ENCODE measurements at places on chromosomes 13 and 19.

GRCh38 chr19:1017906-1018305 lies 3.0 kb downstream of the TMEM259 start:
- no peak for DNase-seq

DNA sequence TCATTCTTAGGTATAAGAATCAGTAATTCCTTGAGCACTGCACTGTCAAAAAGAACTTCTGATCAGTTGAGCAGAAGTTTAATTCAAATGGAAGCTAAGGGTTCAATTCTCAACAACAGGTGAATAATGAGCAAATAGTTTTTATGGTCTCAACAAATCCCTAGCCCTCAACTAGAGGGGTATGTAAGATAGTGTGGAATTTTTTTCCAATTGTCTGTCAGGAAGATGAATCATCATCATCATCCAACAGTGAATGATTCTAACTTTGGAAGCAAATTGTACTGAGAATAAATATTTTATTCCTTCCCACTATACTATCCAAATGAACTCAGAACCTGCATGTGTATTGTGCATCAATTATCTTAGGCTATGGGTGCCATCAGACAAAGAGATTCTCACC lies 372.7 kb downstream of the ENOX1 start:
- DNase-seq, result no peak

DNA sequence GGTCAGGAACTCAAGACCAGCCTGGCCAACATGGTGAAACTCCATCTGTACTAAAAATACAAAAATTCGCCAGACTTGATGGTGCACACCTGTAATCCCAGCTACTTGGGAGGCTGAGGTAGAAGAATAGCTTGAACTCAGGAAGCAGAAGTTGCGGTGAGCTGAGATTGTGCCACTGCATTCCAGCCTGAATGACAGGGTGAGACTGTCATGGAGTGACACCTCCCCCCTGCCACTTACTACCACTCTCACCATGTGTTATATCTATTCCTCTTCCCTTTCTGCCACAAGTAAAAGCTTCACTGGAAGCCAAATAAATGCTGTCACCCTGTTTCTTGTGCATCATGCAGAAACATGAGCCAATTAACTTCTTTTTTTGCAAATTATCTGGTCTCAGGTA lies 10.6 kb upstream of the CEACAM4 start:
- DNase-seq, result no peak

DNA sequence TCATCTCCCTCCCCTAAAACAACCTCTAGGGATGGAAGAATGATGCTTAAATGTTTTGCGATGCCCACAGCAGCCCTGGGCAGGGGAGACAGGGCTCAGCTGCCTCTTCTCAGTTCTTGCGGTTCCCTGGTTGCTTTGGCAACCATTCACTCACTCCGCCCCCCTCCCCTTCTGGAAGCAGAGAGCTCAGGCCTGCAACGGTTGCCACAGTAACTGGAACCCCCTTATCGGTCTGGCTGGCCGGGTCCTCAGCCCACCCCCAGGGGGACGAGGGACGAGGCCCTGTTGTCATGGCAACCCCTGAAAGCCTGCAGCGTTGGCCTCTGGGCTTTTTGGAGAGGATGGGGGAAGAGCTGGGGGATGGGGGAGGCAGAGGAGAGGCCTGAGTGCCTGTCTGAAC lies 19.5 kb downstream of the NOVA2 start:
- no peak for DNase-seq

- no peak for DNase-seq
Measured at GRCh38 chr13:21735701-21736401, 65.0 kb downstream of the FGF9 start.

GRCh38 chr19:49968279-49968922 lies 7.4 kb upstream of the SIGLEC11 start:
- DNase-seq, result no peak

DNA sequence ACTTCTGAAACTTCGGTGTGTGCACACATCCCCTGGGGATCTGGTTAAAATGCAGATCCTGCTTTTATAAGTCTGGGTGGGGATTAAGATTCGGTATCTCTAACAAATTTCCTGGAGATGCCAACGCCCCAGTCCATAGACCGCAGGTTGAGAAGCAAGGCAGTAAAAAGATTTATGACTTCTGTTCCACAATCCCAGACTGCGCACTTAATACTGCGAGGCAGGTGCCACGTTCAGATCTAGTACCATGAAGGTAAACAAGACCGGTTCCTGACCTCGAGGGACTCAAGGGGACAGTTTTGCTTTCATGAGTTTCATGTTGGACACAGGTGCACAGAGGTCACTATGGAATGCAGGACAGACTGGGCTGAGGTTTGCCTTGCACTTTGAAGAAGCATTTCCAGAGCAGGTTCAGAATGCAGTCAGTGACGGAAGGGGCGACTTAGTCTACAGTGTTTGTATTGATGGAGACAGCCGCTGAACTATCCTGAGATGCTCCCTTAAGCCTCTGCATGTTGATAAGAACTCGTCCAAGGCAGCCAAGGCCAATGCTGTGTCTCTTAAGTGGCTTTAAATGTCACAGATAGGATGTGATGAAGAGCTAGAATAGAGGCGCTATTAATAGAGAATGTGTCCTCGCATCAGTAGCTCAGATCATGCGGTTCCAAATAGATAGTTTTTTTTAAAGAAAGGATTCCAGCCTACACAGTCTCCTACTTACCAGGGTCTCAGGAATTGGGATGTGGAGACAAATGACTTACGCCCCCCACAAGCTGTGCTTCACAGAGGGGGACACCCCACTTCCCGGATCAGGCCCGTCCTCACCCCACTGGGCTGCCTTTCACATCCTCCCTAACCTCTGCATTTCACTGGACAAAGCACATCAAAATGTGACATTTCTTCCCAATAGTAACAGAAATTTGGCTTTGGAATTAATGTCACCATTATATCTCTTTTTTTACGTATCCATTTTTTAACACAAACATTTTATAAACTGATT lies 97.1 kb upstream of the IRS2 start:
- no peak for DNase-seq

DNA sequence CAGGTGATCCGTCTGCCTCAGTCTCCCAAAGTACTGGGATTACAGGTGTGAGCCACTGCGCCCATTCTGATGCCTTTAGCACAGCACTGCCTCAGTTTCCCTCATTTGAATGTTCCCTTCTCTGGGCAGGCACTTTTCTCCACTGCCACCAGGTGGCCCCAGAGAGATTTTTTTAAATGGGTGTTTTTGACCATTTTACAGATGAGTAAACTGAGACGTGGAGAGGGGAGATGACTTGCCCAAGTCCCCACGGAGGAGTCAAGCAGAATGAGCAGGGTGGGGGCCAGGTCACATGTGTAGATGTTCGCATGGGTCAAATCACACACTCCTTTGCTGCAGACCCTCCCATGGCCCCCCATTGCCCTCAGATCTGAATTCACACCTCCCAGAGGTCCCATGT lies 3.2 kb upstream of the PDE4C start:
- DNase-seq, result no peak

GRCh38 chr13:19587635-19588300 lies 26.4 kb upstream of the TPTE2 start:
- peak; percentile 64 for DNase-seq
